ENCODE measurements at places on chromosomes 3 and 15. TPM values are rescaled to one million over a fixed set of nuclear protein-coding genes. Genes with fewer than 3 reads are reported as not detected.

Gene OIP5
- 2.9 TPM for polyA plus RNA-seq

DNA sequence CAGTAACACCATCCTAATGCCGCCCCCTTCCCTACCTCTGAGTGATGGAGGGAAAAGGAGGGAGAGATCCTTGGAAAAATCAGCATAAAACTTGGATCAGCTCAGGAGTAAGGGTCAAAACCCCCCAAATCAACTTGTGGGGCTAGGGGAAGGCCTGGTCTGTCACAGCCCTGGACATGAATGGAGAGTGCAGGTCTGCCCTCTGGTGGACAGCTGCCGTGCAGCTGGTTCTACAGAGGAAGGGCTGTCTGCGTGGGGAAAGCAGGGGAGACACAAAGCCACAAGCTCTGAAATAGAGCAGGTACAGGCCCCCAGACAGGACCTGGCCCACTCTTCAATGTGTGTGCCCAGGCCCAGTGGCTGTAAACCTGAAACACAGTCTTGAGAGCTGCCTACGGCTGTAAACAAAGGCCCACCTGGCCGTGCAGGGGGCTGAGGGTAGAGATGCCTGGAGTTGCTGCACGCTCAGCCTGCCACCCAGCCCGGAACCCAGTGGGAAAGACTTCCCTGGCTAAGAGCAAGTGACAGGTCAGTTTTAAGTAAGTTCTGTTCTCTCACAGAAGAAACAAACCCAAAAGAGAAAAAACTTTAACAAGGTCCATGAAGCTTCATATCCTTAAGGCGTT is 16.4 kb downstream of the CLK3 start:
- no peak for DNase-seq

Gene HRG
- polyA plus RNA-seq: not detected

- DNase-seq: no peak
Measured at GRCh38 chr15:39743611-39744010, 39.0 kb downstream of the FSIP1 start.

DNA sequence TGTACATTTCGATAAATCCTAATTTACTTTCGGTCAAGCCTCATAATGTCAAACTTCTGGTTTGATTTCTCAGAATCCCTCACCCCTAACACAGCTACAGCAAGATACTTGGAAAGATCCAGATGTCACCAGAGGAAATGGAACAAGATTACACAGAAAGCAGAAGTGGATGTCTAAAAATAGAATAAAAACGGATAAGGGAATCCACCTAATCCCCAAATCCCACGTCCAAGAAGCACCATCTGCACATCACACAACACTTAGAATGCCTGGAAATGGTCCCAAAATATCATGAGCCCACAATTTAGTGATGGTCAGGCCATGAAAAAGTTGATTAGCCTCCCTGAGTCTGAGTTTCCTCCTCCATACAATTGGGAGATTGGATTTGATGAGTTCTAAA is 61.7 kb downstream of the AGTR1 start:
- DNase-seq: no peak

- no peak for DNase-seq
Measured at GRCh38 chr15:43029476-43029875, 76.4 kb downstream of the UBR1 start.

Gene ADPRH
- polyA plus RNA-seq: 0.36 TPM

GRCh38 chr15:26355472-26356074 is 417.3 kb downstream of the GABRB3 start:
- no peak for DNase-seq

Gene ZNF609
- 31.1 TPM for polyA plus RNA-seq

GRCh38 chr15:85710340-85710842 is 84.3 kb downstream of the KLHL25 start:
- DNase-seq: no peak

DNA sequence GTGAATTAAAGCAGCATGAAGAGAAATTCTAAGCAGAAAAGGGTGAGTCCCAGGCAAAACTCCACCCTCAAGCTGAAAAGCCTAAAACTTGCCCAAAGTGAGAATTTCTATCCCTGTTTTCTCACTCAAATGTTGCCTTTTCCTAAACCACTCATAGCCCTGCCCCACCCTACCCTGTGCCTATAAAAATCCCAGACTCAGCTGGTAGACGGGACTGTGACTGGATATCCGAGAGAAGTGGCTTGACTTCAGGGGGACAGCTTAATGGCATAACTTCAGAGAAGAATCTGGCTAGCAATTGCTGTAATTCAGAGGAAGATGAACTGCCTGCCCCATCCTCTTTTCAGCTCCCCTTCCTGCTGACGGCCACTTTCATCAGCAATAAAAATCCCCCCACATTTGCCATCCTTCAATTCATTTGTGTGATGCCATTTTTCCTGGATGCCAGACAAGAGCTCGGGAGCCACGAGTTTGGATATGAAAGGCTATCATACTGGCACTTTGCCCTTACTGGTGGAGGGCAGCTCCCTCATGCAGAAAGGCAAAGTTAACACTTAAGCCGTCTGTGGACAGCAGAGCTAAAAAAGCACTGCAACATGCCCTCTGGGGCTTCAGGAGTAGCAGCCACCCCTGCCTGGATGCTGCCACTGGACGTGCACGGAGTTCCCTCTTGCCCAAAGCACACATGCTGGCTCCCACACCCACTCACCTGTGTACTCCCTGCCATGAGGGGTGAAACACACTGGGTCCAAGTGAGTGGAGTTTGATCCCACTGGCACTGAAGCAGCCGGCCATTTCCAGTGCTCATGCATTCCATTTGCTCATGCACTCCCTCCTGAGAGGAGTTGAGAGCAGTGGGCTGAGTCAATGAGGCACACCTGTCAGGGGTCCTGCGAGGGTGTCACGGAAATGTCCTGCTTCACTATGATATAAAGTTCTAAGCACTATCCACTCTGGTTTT is 670.6 kb downstream of the PLOD2 start:
- DNase-seq: no peak
